ENCODE measurements at places on chromosomes 7 and 10.
A peak's percentile ranks its signal among the peaks of the same experiment; 100 is the strongest.

DNA sequence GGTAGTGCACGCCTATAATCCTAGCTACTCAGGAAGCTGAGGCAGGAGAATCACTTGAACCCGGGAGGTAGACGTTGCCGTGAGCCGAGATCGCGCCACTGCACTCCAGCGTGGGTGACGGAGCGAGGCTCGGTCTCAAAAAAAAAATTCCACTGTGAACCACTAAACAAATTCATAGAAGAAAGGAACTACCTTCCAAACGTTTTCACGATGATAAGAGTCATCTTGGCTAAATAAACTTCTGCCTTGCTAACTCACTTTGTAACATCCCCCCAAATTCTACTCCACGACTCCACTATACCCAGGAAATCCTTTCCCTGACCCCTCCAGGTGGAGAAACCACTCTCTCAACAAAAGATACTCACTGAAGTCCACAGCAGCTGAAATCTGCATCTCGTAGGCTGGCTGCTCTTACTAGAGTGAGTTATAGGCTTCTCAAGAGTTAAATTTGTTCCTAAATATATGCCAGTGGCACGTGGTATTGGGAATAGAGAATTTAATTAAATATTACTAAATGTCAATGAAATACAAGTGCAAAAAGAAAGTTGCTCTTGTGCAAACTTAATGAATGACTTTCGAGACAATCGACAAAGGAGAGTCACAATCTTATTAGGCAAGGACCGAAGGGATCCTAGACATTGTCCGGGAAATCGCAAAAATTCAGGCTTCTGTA is 1.6 kb upstream of the GTF2I start:
- DNase-seq = no peak

- DNase-seq = no peak
Observed at GRCh38 chr10:88491314-88491713, 91.8 kb downstream of the RNLS start.

DNA sequence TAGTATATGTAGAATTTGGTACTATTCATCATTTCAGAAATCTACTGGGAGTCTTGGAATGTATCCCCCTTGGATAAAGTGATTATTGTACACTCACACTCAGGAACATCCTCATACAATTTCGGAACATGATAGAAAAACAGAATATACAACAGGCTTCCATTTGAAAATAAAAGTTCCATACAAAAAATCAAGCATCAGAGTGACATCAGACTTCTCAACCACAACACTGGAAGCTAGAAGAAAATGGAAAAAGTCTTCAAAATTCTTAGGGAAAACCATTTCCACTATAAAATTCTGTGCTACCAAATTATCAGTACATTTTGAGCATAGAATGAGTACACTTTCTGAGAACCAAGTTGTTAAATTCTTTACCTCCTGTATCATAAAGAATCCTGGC is 8.8 kb downstream of the LYZL1 start:
- DNase-seq = no peak

DNA sequence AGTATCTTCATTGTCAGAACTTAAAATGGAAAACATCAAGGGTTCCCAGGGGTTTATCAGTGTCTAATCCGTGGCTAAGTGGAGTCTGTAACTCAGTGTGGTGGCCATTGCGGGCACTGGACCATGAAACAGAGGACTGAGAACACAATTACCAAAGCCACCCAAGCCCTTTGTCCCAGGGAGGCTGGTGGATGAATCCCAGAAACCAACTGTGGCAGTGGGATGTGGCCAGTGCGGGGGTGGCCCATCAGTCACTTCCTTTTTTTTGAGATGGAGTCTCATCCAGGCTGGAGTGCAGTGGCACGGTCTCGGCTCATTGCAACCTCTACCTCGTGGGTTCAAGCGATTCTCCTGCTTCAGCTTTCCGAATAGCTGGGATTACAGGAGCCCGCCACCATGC is 61.8 kb downstream of the TACC2 start:
- no peak for DNase-seq

- DNase-seq = no peak
Observed at GRCh38 chr7:102912742-102913141, at the start of gene LRRC17. TSS of gene LRRC17 (plus strand) at chr7:102913000. CDS start at chr7:102933914, 20,914 bp downstream.

DNA sequence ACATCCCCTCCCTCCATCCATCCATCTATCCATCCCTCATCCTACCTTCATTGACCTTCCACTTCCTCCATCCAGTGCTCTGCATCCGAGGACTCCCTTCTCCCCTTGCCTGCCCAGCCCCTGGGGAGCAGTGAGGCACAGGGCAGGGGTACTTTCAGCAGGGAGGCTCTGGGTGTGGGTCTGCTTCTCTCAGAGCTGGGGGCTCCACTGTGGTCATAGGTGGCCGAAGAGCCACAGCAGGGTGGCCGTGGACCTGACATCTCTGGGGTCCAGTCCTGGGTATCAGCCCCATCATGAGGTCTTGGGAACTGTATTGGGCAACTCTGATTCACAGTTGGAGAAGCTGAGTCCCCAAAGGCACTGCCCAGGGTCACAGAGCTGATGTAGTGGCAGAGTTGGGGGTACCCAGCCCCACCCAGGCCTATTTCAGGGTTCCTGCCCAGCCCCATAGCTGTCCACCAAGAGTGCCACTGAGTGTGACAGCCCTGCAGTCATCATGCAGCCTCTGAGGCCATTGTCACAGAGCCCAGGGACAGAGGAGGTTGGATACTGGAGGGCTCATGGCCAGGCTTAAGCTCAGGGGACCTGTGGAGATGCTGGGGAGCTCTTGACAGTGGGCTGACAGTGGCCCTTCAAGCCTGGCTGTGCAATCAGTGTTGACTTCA is 35.3 kb upstream of the DPYSL4 start:
- DNase-seq = no peak

DNA sequence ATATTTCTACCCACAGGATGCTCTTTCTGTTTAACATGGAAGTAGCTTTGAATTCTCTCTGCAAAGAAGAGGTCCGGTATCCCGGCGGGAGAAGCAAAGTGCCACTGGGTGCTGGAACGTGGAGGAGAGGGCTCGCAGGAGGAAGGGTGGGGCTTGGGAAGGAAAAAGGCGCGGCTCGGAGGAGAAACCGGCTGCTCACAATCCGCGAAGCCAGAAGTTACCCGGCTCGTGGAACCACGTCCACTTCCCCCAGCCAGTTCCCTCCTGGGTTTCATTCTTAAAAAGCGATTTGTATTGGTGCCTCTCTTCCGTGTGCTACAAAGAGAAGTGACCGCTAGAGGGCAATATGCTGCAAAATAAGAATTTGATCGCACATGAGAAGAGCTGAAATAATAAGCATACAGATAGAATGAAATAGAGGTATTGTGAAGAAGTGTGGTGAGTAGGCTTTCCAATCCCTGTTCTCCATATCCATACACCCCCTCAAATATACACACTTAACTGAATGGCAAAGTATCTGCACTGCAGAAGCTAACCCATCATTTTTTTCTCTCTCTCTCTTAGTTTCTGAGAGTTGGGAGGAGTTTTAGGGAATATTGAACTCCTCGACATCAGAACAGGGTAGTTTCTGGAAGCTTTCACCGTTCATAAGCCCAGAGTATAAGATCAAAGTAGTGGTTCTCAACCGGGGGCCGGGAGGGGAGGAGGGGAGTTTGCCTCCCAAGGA is 31.1 kb downstream of the TRIL start:
- peak; percentile 59 for DNase-seq

- no peak for DNase-seq
Observed at GRCh38 chr7:36884351-36884750, 160.1 kb upstream of the AOAH start.

DNA sequence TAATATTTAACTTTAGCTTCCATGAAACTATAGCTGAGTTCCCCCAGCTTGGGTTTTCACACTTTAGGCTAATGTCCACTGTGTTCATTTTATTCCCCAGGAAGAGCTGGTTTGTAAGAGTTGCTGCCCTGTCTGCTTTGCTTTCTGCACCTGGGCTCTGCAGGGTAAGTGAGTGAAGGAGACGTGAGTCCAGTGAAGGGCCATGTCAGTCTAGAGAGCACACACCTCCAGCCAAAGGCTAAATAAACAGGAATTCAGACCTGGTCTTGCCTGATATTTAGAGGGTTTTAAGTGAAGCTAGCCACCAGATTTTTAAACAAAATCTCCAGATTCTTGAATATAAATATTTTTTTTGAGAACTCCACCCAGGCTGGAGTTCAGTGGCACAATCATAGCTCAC is 24.5 kb upstream of the FZD1 start:
- no peak for DNase-seq

DNA sequence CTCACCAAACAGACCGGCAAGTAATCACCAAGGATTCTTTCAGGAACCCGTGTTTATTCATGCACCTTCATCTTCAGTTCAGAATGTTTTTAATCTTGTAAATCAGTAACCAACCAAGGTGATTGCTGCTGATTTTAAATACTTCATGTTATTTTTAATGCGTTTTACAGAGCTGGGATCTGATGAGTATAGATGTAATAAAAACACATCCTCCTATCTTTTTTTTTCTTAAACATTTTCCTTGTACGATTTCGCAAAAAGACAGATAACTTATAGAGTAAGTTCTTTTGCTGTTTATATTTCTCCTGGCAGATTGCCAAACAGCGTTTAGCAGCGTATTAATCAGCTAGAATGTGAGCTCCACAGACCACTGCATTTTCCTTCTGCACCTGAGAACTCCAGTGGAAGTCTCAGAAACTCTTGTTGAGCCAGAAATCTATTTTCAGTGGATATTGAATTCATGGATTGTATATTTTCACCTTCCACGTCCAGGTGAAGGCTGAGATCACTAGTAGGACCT is 397.8 kb upstream of the NRP1 start:
- no peak for DNase-seq

DNA sequence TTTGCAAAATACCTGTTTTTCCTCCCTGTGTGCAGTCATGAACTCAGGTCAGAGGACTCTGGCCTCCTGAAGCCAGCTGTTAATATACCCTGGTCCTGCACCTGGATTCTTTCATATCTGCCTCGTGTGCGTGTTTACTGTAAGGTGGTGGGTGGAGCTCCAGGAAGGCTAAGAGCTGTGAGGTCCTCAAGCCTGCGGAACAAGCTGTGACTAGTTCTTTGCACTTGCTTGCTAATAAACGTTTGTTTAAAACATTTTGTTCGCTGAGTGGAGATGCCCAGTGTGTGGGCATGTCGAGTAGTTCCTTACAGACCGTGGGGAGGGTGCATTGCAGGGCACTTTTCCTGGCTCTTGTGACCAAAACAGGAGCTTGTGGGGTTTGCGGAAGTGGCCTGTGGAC is 139.0 kb downstream of the DOCK1 start:
- DNase-seq = no peak

DNA sequence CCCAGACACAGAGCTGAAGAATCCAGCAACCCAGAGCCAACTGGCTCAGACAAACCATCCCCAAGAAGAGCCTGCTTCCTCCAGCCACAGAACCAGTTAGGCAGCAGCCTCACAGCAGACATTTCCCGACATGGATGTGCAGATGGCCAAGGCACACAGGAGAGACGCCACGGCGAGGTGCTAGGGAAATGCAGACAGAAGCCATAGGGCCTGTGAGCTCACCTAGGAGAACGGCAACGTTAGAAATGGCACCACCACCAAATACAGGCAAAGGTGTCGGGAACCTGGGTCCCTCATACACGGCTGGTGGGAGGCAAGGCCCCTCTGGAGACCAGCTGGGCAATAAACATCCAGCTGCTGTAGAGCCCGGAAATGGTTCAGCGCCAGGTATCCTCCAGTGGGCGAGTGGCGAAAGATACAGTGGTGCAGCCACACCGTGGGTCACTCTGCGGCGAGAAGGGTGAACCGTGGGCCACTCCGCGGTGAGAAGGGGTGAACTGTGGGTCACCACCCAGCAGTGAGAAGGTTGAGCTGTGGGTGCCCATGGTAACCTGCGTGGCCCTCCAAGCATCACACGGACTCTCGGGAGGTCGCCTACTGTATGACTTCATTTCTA is 31.2 kb downstream of the JAKMIP3 start:
- no peak for DNase-seq

DNA sequence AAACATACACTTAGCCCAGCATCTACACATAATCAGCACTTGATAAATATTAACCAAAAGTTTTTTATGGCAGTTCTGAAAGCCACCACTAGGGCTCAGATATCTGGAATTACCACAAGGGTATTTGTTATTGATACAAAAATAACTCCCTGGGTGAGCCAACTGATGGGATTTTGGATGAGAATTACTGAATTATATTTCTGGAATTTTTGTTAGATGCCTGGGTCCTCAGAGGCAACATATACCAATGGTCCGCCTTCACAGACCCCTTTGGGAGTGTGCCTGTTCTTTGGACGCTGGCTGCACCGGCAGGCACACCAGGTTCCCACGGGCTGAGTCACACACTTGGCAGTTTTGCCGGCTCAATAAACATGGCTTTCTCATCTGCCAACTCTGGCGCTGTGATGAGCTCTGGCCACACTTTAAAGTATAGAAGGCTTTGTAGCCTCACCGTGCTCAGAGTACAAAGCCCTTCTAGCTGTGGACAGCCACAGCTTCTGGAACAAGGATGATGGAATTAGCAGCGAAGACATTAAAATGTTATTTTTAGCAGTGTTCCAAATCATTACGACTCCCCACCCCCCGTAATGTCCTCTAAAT is 24.5 kb upstream of the EEPD1 start:
- DNase-seq = no peak

DNA sequence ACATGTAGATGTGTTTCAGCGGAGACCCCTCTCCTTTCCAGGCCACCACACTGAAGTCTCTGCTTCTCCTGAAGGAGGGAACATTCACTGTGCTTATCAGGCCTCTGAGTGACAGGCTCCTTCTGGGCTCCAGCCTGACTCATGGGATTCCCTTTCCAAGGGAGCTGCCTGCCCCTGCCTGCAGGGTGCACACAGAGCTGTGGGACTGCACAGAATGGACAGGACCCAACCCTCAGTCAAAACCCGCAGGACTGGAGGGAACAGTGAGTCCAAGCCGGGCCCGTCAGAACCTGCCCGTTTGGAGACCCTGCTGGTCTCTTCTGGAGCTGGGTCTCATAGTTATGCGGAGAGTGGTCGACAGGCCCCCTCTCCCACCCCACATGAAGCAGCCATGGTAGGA is 32.6 kb downstream of the PLAC9 start:
- DNase-seq = no peak

GRCh38 chr10:73088304-73088703 is 8.4 kb downstream of the P4HA1 start:
- no peak for DNase-seq

DNA sequence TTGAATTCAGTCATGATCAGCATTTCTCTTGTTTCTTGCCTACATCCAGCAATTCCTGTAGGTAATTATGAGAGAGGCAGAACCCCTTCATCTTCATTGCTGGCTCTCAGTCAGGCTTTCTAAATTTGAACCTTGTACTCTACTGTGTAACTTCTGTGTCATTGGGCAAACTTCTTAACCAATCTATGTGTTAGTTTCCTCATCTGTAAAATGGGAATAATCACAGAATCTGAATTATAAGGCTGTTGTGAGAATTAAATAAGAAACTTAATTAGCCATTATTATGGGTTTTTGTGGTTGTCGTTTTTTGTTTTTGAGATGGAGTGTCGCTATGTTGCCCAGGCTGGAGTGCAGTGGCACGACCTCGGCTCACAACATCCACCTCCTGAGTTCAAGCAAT is 11.5 kb upstream of the GALNT11 start:
- DNase-seq = no peak

All from endothelial cell (in vitro differentiated cells).